ENCODE measurements at places on chromosomes 3 and 15. TPM values are rescaled to one million over a fixed set of nuclear protein-coding genes. Genes with fewer than 3 reads are reported as not detected.

- no peak for DNase-seq
These were observed 54.0 kb upstream of the DLG1 start for GRCh38 chr3:197352382-197352781.

- DNase-seq, result no peak
These were observed 115.5 kb downstream of the SLC25A26 start for GRCh38 chr3:66336333-66336766.

DNA sequence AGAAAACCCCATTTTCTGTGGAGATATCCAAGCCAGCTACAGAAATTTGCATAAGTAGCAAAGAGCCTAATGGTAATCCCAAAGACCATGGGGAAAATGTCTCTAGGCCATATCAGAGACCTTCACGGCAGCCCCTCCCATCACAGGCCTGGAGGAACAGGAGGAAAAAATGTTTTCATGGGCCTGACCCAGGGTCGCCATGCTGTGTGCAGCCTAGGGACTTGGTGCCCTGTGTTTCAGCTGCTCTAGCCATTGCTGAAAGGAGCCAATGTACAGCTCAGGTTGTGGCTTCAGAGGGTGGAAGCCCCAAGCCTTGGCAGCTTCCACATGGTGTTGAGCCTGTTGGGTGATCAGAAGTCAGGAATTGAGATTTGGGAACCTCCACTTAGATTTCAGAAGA lies 1150.7 kb downstream of the OTOL1 start:
- no peak for DNase-seq

GRCh38 chr15:101201411-101202174 lies 50.3 kb downstream of the CHSY1 start:
- peak; percentile 90 for DNase-seq

- DNase-seq, result no peak
These were observed 13.0 kb upstream of the MAPK6 start for GRCh38 chr15:52005748-52006701.

DNA sequence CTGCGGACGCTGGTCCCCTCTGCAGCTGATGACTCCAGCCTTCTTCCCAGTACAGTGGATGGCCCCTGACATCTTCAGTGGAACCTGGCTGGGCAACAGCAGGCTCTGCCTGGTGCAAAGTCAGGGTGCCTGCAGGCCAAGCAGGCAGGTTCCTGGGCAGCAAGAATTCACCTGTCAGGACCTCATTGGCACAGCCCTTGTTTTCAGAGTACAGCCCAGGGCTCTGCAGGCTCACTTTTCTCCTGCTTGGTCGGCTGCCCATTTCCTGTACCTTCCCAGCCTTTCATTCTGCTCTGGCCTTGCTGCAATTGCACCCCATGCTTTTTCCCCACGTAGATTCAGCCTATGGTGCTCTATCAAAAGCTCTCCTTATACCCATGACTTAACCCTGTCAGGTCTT lies 56.0 kb downstream of the LRTM1 start:
- no peak for DNase-seq

DNA sequence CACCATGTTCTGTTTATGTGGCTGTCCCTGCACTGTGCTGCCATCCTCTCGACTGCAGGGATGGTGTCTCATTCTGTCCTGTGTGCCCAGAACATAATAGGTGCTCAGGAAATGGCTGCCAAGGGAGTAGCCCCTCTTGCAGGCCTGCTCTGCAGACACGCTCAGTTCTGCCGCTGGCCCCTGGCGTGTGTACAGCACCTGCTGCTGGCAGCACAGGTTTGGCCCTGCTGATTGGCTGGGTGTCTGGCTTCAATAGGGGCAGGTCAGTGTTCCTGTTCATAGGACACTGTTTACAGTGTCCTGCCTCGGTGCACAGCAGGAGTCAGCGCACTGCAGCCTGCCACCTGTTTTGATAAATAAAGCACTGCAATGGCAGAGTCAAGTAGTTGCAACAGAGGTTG lies 146.9 kb downstream of the DNAJB8 start:
- no peak for DNase-seq

The GPR15 gene
- total RNA-seq, result not detected

The FES gene
- 11.7 TPM for total RNA-seq

The A4GNT gene
- total RNA-seq, result not detected

DNA sequence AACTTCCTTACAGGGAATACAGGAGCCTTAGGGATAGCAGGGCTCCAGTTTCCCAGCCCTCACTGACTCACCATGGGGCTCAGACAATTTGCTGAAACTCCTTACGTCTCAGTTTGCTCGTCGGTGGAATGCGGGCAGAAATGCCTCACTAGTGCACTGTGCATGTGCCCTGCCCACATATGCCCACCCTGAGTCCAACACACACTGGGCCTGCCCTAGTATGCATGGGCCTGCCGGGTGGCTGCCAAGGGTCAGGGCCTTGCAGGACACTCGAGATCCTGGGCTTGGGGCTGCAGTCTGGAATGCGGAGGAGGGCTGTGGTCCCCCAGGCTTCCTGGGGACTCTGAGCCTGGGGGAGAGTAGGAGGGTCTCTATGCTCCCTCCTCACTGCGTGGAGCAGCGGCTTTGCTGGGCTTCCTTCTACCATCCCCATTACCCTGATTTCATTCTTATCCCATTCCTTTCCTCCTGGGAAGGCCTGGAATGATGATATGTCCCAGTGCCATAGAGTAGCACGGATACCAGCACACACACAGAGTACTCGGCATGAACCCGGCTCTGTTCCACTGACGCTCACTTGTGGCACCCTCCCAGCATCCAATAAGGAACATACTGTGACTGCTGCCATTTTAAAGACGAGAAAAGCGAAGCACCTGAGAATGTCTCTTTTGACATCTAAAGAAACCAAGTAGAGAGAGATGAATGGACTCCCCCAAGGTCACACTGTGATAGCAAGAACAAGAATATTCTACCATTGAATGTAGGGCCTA lies 124.2 kb downstream of the ASB7 start:
- DNase-seq, result no peak

The RARRES1 gene
- 0.62 TPM for total RNA-seq

- DNase-seq, result no peak
These were observed 13.8 kb downstream of the GRAMD2A start for GRCh38 chr15:72183781-72184164.

DNA sequence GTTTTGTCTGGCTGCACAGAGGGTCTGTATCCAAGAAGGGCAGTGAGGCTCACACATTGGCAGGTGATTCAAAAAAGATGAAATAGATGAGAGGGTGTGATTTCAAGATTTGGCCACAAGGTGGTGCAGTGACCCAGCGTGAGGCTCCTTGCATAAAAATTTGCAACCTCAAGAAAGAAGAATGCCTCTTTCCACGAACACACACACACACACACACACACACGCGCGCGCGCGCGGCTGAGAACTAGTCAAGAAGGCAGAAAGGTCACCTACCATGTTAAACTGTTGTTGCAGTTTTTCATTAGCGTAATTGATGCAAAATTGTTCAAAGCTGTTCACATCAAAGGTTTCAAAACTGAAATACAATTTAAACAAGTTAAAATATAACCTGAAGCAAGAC lies 39.2 kb downstream of the MYO5C start:
- peak; percentile 65 for DNase-seq

GRCh38 chr15:23402544-23402943 lies 44.5 kb downstream of the GOLGA6L2 start:
- DNase-seq, result no peak

- no peak for DNase-seq
These were observed 46.6 kb downstream of the DNAAF4 start for GRCh38 chr15:55461447-55461846.

The GABRR3 gene
- total RNA-seq, result not detected

- no peak for DNase-seq
These were observed 75.4 kb downstream of the KLF13 start for GRCh38 chr15:31402003-31402402.

DNA sequence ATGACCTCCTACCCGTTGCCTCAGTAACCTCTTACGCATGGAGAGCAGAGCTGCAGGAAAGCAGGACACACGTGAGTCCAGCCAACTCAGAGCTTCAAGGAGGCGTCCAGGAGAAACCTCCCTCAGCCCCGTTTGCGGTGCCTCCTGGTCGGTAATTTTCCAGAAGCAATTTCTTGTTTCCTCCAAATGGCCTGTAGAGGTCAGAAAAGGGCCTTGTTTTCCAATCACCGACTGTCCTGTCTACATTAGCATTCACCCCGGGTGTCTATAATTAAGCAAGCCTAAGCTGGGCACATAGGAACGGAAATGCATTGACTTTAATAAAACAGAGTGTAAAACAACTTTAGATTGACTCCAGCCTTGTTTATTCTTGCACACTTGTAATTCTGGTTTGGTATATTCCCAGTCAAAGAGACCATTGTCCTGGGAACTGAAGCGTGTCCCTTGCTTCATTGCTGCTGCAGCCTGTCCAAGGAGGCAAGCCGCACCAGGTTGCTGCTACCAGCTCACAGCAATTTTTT lies 836.2 kb downstream of the AGBL1 start:
- peak; percentile 72 for DNase-seq

The LDHAL6B gene
- not detected for total RNA-seq

The SLC6A20 gene
- total RNA-seq, result not detected

DNA sequence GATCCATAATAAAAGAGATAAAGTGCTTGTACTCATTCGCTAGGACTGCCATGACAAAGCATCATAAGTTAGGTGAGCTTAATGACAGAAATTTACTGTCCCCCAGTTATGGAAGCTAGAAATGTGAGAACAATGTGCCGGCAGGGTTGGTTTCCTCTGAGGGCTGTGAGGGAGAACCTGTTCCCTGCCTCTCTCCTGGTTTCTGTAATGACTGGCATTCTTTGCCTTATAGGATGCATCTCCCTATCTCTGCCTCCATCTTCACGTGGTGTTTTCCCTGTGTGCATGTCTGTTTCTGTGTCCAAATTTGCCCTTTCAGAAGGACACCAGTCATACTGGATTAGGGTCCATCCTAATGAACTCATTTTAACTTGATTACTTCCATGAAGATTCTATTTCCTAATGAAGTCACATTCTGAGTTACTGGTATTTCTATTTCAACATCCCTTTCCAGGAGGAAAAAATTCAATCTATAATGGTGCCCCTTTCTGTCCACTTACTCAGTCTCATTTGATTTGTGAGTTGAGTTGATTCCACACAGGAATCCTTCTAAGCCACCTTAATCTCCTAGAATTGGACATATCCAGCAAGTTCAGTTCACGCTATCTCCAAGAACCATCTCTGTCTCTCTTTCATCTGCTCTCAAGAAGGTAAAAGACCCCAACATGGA lies 71.2 kb upstream of the LIPC start:
- no peak for DNase-seq

All from neural progenitor cell (in vitro differentiated cells).